ENCODE measurements at places on chromosomes 7 and 10.
A peak's percentile ranks its signal among the peaks of the same experiment; 100 is the strongest.

DNA sequence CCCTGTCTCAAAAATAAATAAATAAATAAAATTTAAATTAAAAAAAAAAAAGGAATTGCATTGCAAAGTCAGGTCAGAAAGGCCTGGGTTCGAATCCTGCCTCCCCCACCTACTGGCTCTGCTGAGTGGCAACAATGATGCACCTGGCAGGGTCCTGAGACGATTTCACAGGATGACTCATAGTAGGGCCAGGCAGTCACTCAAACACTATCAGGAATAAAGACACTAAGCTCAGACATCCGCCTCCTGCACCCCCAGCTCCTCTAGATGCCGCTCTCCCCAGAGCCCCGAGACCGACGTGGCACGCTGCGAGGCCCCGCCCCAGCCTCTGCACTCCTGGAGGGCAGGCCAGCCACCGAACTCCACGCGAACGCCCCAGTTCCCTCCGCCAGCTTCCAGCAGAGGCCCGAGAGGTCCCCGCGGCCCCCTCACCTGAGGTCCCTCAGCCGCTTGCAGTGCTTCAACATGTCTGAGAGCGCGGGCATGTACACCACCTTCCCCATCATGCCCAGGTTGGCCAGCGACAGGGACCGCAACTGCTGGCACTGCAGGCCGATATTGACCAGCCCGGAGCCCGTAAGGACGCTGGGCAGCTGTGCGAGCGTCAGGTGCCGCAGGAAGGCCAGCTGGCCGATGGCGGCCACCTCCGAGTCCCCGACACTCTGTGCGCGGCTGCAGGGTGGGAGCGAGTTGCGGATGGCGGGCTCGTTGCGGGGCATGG, 76.6 kb upstream of the TNRC18 start:
- no peak for DNase-seq

GRCh38 chr10:6579183-6579903, 733 bp downstream of the PRKCQ start:
- DNase-seq, result no peak

DNA sequence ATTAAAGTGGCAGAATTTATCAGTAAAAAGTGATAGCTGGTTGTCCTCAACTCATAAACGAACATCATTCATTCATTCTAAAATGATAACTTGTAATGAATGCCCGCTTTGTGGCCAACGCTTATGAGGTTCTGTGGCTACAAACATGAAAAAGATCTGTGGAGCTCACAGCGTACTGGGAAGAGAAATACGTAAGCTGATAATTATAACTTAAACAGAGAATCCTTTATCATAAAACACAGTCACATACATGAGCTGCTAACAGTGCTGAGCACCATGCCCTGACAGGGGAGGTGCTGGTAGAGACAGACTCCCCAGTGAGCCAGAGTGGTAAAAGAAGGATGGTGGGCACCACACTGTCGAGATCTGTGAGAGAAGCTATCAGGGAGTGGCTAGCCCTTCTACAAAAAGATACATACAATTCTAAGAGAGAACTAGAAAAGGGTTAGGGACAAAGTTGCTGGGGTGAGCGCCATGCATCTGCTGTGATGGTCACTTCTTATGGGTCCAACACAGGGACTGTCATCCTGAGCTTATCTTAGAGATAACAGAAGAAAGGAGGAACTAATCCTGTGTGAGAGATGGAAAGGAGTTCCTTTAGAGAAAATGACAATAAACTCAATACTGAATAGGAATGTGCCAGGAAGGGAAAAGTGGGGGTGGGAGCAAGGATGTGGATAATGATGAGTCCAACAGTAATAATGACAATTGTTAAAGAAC, 106.7 kb downstream of the USP6NL start:
- DNase-seq, result no peak

- no peak for DNase-seq
These were observed 598 bp downstream of the JAZF1 start for GRCh38 chr7:28180031-28180363.

DNA sequence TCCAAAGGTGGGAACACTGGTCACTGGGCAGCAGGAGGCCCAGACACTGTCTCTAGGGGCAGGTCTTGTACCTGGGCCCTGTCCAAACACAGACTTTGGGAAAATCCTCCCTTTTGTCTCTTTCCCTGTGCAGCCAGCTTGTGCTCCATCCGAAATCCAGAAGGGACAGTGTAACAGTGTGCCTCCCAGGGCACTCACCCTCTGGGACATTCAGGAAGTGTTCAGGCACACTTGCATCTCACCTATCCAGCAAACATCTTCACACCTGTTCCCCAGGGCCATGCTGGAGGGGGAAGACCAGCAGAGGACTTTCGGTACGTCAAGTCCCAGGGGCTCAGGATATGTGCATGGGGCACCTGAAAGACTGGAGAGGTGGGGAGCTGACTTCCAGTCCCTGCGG, 38.9 kb downstream of the TNS3 start:
- no peak for DNase-seq

DNA sequence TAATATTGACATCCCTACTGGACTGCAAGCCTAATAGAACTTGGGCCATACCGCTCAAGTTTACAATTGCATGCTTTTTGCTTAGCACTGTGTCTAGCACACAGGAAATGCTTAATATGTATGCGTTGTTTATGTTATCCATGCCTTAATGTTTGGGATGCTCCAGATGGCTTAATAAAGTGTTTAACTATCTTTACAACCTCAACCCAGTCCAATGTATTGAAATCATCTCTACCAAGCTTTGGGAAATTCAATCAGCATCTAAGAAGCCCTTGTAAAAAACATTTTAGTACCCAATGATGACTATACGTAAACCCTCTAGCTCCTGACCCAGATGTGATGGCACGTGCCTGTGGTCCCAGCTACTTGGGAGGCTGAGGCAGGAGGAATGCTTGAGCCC, 40.0 kb downstream of the CALD1 start:
- no peak for DNase-seq

- no peak for DNase-seq
These were observed 77.9 kb downstream of the GSAP start for GRCh38 chr7:77338260-77338659.

DNA sequence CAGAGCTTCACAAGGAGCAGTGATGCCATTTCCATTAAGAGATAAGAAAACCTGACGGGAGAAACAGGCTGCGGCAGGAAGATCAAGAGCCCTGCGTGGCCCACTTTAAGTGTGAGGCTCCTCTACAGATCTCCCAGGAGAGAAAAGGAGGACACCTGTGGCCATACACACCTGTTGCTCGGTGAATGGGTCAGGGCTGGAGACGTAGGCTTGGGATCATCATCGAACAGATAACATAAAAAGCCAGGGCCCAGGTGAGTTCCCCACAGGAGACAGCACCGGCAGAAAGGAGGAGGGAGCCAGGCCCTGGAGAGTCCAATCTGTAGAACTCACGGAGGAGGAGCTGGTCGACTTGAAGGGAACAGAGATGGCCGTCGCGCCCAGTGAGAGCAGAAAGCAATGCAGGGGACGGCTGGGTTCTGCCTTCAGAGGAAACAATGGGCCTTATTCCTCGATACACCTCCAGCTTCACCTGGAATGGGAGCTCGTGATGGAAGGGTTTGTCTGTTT, 556.8 kb downstream of the DNAJB6 start:
- no peak for DNase-seq

- no peak for DNase-seq
These were observed 550 bp upstream of the ANK3 start for GRCh38 chr10:60390224-60390626.

DNA sequence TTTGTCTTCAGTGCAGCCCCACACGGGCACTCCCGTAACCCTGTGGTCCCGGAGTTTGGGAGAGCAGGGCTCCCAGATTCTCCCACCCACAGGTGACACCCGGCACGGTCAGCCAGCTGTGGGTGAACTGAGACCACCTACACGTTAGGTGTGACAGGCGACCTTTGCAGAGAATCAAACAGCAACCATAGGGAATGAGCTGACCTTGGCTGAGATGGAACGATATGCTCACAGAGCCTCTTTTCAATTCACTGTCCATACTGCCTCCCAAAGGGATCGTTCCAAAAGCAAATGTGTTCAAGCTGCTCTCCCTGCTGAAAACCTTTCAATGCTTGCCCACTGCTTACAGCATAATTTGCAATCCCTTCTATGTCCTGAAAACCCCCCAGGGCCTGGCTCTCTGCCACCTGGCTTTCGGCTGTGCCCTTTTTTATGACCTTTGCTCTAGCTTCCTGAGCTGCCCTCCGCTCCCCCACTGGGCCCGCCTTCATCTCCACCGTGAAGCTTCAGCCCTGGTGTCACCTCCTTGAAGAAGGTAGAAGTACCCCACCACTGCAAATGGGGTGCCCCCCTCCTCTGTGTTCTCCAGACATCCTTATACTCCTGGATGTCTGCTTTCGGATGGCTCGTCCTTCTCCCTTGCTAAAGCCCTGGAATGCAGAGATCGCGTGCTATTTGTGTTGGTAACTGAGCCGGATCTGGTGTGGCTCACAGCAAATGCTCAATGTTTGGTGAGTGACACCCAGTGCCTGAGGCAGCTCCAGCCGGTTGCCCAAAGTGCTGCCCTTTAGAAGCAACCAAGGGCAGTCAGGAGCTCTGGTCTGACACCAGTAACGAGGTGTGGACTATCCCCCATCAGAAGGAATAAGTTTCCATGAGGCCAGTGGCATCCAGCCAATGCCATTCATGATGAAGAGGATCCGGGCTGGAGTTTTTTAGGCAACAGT, 90.4 kb downstream of the KIAA1549 start:
- no peak for DNase-seq

DNA sequence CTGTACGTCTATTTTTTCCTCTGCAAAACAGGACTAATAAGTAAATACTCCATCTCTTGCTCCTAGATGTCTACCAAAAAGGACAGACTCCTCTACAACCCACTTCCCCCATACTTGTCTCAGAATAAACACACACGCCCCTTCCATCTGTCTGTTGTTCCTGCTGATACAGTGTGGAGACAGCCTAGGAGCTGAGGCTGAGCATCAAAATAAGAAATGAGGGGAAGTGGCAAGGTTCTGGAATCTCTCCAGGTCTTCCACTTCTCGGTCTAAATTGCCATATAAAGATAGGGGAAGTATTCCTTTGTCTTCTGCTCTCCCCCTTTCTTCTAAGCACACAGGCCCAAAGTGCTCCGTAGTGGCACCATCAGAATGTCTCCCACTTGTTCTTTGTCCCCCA, 30.8 kb upstream of the VSIR start:
- DNase-seq, result no peak

GRCh38 chr7:99020413-99020715, 123.5 kb downstream of the SMURF1 start:
- DNase-seq, result no peak

DNA sequence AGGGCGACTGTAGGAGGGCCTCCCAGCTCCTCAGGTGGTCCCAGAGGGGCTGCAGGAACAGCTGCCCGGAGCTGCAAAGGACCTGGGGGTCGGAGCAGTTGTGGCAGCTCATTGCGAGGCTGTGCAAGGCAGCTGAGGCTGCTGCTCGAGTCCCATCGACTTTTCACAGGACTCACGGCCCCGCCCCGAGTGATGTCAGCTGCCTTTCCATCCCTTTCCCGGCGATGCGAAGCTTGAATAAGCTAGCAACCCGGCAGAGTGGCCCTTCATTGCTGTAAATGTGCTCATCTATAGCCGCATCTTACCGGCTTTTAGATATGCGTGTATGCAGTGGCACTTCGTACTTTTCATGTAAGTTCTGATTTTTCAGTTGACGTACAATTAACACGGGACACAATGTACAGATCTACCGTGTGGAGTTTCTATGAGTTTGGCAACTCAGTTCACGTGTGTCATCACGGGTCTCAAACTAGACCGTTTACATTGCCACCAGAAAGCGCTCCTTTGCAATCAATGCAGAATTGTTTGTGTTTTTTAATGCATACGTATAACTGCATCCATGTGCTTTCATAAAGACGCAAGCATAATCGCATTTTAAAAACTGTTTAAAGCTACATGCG, at the start of gene CH25H:
Gene CH25H, minus strand, starts transcription at position 137 of the 620 bp plus-strand sequence. Its CDS starts 25 bp downstream, at position 112.
- peak; percentile 67 for DNase-seq

- DNase-seq, result no peak
These were observed 71.1 kb upstream of the FZD1 start for GRCh38 chr7:91193141-91193540.

- peak; percentile 37 for DNase-seq
These were observed 452 bp downstream of the ATE1 start for GRCh38 chr10:121927318-121927840.

GRCh38 chr10:60948851-60949250, 4.9 kb upstream of the RHOBTB1 start:
- DNase-seq, result no peak

DNA sequence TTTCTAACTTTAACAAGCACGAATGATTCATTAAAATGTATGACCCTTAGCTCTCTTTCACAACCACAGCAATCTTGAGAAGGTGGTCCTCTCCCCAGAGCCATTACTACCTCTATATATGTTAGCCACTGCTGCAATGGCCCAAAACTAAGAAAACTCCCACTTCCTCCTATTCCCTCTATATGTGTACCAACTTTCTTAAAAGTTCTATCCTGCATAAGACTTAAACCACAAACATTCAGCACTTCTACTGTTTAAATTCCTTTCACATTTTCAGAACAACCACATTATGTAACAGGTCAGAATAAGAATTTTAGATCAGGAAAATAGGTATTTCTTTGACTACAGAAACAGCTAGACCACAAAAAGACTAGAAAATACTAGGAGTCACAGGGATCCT, 36.2 kb downstream of the WASL start:
- DNase-seq, result no peak

- no peak for DNase-seq
These were observed 16.2 kb downstream of the CEP55 start for GRCh38 chr10:93512565-93512964.

DNA sequence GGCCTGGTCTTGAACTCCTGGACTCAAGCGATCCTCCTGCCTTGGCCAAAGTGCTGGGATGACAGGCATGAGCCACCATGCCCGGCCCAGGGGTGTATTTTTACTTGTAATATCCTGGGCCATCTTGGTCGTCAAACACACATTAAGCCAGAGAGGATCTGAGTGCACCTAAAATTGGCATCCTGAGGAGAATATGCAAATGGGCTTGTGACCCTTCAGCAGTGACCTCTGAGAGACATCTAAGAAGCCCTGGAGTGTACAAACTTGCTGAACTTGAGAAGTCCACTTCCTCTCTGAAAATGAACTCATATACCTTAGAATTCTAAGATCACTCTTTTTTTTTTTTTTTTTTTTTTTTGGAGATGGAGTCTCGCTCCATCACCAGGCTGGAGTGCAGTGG, 372.0 kb upstream of the C7orf33 start:
- DNase-seq, result no peak

- no peak for DNase-seq
These were observed 31.3 kb downstream of the KIN start for GRCh38 chr10:7756360-7756992.

- no peak for DNase-seq
These were observed 136.6 kb upstream of the PPIF start for GRCh38 chr10:79210672-79211071.

- no peak for DNase-seq
These were observed 35.1 kb upstream of the GARS1 start for GRCh38 chr7:30559611-30560010.

GRCh38 chr7:128203047-128203491, 38.0 kb upstream of the LEP start:
- no peak for DNase-seq

All from C1 segment of cervical spinal cord (tissue), 14 donors.